ENCODE measurements at places on chromosomes 16 and 17.
A peak's percentile ranks its signal among the peaks of the same experiment; 100 is the strongest.

- DNase-seq, result no peak
Observed at GRCh38 chr17:7646457-7646856, 4.3 kb upstream of the ATP1B2 start.

DNA sequence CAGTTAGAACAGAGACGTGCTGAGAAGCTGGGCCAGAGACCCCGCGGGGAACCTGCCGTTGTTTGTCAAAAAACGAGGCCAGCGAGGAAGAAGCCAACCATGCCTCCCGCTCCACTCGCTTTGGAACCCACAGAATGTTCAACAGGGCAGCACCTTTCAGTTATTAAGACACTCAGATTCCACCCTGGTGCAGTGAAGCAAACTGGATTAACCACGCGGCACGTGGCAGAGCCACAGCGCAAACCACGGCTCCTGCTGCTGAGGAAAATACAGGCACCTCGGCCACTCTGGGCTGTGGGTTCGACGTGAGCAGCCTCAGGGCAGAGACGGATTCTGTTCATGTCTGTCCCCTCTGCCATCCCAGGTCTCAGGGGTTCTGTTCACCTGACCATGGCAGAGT, 24.4 kb downstream of the ALOX15 start:
- no peak for DNase-seq

- no peak for DNase-seq
Observed at GRCh38 chr16:85416228-85417109, 196.7 kb upstream of the GSE1 start.

DNA sequence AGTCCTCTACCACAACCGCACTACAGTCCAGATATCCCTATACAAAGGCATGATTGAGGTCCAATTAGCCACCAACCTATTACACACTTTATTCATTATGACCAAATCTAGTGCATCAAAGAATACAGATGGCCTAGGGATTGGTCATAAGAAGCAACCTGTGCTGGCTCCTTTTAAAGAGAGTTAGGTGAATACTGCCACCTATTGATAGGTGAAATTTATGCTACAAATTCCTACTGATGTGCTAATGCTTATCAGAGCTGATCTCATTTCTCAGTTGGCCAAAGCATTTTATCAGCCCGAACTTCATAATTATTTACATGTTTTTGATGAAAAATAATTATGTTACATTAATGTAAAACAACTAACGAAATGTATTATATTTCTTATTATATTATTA, 166.3 kb downstream of the ANKFN1 start:
- DNase-seq, result peak; percentile 53

- DNase-seq, result peak; percentile 50
Observed at GRCh38 chr17:66885417-66885816, 50.5 kb downstream of the CACNG5 start.

DNA sequence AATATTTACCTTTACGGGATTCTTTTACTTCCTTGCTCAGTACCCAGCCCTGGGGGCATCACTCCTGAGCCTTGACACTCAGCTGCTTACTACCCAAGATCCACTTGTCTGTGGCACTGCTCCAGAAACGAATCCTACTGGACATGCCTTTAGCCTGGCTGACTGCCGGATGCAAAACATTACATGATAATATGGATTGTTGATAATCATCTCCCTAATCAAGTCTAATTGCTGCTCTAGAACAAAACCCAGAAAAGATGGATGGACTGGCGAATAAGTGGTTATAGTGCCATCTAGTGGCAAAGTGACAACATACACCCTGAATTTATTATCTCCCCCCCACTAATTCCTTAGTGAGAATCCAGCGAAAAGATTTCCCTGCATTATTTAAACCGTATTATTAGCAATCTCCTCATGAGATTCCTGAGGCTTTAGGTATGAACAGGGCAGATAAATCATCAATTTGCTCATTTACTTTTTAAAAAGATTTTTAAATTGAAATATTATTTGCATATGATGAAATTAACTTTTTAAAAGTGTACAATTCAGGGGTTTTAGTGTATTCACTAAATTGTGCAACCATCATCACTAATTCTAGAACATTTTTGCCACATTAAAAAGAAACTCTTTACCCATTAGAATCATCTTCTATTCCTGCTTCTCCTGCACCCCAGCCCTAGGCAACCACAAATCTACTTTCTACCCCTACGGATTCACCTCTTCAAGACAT, 61.6 kb downstream of the RGS9 start:
- DNase-seq, result peak; percentile 87

DNA sequence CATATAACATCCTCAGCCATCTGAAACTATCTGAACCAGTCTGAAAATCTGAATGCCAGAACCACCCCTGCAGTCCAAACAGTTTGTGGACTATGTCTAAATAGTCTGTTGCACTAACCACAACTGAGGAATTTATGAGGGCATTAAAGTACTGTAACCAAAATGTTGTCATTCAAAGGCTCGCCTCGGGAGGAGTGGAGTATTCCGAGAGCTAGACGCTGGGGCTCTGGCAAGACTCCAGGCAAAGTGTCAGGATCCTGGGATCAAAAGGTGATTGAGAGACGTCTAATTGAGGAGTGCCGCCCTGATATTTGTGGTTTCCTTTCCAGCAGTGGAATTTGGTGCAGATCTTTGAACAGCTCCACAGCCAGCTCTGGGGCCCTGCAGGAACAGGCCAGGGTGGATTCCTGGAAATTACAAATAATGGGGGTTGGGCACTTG, 142.9 kb upstream of the MYOCD start:
- DNase-seq, result no peak

DNA sequence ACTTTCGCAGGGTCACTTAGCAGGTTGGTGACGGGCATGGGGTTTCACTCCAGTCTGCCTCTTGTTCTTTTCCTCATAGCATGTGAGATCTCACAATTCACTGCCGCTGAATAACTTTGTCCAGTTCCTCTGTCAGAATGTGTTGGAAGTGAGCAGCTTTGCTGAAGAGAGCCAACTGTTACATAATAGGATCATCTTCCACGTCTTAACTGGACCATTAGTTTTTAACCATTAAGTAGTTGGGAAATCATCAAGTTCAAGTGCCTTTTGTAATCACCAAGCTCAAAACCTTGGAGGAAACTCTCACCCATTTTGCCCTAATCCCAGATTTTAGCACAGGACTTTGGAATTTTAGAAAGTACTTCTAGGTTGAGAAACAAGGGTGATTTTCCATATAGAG, 290.6 kb downstream of the WWOX start:
- DNase-seq, result no peak

GRCh38 chr17:38798614-38799500, 499 bp downstream of the PIP4K2B start:
- DNase-seq, result peak; percentile 58

GRCh38 chr17:78732354-78732753, 49.7 kb downstream of the CYTH1 start:
- no peak for DNase-seq

DNA sequence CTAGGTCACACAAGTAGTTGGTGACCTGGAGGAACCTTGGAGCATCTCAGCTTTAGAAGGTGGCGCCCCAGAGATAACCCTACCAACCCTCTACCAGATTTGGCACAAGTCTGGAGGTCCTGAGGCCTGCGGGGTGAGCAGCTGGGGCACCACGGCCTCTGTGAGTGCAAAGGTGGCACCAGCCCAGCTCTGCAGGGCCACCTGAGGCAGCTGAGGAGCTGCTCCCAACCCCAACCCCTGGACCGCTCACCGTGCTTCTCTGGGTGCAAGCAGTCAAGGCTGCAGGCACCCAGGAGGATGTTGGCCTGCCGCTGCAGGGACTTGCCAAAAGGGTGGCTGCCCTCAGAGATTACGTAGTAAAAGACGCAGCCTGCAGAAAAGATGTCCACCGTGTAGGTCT, 28.4 kb upstream of the ICAM2 start:
- DNase-seq, result no peak

GRCh38 chr17:31515267-31515666, 123.8 kb downstream of the RAB11FIP4 start:
- peak; percentile 16 for DNase-seq

DNA sequence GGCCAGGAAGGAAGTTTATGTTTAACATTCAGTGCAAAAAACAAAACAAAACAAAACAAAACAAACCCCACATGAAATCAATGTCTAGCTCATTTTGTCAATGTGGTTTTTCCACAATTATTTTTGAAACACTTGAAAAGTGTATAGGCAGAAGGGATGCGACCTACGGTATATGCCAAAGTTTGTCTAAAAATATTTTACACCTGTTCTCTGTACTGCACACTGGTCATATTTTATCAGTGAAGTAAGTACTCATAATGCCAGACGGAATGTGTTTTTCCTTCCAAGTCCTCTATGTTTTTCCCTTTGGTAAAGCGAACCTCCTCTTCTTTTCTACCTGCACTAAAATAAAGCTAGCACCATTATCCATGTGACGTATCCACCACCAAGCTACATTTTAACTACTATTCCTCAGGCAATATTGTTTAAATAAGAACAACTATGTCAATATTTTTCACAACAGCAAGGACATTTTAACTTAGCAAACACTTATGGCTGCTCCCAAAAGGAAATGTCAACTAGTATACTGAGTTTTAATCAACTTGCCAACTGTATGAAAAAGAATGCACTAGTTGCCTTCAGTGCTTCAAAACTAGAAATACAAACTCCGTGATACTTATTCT, 10.3 kb downstream of the TOB1 start:
- DNase-seq, result no peak

DNA sequence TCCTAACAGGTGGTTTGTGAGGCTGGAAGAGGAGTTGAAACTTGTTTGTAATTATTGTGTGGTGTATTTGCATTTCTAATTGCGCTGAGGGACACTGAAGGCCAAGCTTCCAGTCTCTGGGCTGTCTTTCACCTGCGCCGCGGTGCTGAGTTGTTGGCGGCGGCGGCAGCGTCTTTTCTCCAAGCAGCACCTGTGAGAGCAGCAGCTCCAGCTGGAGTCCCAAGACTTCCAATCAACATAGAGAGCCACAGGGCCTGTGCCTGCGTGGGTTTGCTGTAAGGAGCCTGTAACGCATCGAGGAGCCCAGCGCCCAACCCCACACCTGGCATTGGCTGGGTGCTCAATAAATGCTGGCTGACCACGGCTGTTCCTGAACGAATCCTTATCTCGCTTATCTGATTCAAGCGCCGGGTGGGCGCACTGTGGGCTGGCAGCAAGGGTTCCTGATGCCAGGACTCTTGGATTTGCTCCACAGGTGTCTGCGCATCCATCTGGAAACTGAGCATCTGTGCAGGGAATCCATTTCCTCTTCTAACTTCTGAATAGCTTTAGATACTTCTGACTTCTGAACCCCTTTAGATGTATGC, 138.1 kb downstream of the ASIC2 start:
- no peak for DNase-seq

DNA sequence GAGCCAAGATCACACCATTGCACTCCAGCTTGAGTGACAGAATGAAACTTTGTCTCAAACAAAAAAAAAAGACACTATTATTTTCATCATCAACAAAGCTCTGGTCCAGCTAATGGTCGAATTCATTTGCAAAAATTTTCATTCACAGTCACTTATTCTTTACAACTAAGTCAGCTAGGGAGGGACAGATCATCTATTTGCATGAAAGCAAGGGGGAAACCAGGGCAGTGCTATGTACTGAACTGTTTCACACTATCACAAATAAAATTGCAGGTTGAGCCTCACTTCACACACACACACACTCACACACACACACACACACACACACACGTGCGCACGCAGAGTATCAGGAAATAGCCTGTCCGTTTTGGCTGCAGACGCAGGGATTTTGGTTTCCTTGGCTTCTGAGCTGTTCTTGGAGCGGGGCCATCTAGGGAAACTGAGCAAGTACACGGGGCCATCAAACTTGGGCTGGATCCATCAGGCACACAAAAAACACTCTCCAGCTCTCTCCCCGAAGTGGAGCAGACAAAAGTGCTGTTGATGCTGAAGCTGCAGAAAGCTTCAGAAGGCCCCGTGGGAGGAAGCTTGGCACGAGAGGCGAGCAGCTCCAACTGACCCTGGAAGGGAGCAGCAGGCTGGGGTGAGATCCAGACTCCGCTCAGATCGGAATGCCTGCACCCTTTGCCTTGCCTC, 44.3 kb upstream of the HELZ start:
- peak; percentile 85 for DNase-seq

DNA sequence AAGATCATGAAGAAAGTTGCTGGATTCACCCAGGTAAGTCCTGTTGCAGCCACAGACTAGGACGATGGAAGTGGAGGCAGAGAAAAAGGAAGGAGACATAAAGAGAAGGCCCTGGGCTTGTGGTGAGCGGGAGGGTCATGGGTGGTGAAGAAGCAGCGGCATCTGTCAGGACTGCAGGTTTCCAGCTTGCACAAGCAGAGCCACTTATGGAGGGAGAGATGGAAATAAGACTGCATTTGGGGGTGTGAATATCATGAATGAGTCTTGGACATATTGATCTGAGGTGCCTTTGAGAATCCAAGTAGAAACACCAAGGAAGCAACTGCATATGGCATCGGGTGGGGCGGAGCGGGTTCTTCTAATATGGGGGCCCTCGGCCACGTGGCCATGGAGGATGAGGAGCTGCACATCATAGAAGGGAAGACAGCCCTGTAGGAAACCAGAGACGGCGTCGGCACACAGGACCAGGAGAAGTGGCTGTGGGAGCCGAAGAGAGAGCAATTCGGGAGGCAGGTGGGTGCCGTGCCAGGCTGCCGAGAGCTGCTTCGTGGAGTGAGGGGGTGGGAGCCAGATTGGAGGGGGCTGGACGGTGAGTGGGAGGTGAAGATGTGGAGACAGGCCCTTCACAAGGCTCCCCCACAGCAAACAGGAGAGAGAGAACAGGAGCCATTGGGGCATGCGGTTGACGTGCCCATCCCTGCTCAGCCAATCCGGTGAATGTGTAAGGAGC, 243.5 kb downstream of the GSG1L start:
- no peak for DNase-seq

DNA sequence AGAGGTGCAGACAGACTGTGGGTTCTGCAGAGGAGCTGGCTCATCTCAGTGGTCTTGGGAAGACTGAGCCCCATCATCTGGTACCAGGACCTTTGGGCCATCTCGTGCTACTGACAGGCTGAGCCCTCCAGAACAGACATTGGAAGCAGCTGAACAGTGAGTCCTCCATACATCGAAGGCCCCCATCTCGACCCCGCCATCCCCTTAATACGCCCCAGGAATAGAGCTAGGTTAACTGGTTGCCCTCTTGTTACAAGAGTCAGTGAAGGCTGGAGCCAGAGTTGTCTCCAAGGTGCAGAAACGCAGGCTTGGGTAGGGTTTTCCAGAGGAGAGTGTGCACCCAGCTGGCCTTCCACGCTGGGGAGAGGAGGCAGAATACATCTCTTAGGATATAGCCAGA, 76.0 kb downstream of the N4BP1 start:
- no peak for DNase-seq

- no peak for DNase-seq
Observed at GRCh38 chr17:19703106-19703827, 13.1 kb downstream of the SLC47A2 start.

Measured in brain (organoid and tissue), 16 donors.